Ureter (tissue), 1 donor: ENCODE measurements at places on chromosomes 3 and 15. TPM values are rescaled to one million over a fixed set of nuclear protein-coding genes. Genes with fewer than 3 reads are reported as not detected.

GRCh38 chr3:71924721-71925120 lies 139.8 kb upstream of the PROK2 start:
- DNase-seq = no peak

MRPL3 gene
- 106 TPM for total RNA-seq

DNA sequence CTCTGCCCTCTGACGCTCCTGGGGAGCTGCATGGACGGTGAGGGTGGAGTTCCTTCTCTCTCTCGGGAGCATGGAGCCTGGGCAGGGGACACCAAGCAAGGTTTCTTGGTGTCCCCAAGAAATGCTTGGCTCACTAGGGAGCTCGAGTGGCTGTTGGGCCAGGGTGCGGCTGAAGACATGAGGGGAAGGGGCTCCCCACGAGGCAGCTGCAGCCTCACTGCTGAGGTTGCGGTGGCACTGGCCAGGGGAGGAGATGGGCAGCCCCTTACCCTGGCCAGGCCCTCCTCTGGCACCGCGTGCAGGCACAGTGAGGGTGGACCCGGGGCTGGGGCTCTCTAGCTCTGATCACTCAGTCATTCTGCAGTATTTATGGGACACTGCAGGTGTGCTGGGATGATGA lies 43.5 kb upstream of the SLC41A3 start:
- DNase-seq = peak; percentile 32

DNA sequence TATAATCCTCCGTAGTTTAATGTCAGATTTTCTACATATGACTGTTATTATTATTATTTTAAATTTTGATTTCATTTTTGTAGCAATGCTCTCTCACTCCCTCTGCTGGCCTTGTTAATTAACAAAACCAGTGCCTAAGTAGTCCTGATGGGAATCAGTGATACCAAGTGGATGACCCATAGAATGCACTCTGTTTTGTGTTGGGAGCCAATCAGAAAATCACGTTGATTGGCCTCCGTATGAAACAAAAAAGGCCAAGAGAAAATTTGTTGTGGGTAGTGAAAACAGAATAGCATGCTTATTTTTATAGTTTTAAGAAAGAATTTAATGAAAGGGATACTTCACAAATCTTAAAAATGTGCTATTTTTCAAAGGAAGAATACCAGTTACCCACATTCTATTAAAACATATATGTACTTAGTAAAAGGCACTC lies 34.4 kb upstream of the MEIS2 start:
- no peak for DNase-seq

AP3S2 gene
- 52.8 TPM for total RNA-seq

EFCC1 gene
- total RNA-seq = 2.1 TPM

POLQ gene
- total RNA-seq = 0.83 TPM

- DNase-seq = no peak
These were observed 71.5 kb downstream of the LRRC28 start for GRCh38 chr15:99322643-99323405.

DNA sequence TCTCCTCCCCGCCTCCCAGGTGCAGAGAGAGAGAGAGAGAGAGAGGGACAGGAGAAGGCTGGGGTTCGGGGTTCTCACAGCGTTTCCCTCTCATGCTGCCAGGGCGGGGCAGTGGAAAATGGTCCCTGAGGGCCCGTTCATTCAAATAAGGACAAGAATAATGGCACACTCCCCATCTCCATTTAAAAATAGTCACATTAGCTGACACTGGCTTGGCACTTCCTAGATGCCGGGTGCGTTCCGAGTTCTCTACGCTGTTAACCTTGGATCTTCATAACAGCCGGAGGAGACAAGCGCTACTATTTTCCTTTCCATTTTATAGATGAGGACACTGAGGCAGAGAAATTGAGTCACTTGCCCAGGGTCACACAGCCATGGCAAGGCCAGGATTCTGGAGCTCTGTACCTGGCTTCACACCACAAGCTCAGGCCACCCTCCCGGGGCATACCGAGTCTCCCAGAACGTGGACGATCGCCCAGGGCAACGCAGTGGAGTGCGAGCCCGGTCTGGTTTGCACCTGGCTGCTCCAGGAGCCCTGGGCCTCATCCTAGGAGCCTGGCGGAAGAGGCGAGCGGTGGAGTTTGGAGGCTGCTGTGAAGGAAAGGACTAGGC lies 608 bp upstream of the SLC6A6 start:
- no peak for DNase-seq

SKOR1 gene
- total RNA-seq = 0.60 TPM

DNA sequence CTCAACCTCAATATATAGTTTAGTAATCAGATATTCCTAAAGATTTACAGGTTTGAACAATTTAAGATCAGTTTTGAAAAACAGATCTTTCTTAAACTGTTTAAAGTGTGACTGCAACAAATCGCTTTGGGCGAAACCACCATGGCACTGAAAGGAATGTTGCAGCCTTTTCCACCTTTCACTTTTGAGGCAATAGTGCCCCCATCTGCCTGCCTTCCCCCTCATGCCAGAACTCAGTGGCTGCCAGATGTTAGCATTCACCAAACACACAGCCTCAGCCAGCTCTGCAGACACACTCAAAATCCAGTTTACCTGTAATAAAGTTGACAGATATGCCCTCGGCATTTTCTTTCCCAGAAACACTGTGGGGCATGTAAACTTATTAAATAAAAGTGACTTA lies 3.3 kb downstream of the LYSMD4 start:
- DNase-seq = no peak

DNA sequence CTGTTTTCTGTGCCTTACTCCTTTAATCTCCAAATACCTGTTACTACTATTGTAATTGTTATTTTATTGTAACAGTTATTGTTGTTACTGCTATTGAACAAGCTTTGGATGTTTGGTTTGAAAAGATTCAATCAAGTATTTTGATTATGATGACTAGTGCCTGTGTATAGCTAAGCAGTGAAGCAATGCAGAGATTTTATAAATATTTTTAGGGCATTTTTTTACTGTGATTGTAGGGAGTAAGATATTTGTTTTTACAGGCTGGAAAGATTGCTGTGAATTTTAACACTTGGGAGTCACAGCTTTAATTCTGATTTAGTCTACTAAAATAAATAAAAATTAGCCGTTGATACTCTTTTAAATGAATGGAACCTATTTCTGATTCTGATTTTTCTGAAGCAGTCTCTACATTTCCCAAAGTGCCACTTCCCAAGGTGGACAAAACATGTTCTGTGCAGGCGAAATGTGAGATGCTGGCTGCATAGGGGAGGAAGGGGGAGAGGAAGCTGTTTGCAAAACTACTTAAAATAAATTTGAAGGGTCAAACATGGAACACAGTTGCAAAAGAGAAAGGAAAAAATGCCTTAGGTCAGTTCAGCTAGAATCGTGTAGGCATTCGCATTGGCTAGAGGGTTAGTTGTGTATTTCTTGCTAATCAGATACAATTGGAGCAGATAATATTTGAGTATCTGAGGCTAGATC lies 25.7 kb downstream of the EEFSEC start:
- DNase-seq = no peak

CLDN16 gene
- total RNA-seq = 1.1 TPM

DNA sequence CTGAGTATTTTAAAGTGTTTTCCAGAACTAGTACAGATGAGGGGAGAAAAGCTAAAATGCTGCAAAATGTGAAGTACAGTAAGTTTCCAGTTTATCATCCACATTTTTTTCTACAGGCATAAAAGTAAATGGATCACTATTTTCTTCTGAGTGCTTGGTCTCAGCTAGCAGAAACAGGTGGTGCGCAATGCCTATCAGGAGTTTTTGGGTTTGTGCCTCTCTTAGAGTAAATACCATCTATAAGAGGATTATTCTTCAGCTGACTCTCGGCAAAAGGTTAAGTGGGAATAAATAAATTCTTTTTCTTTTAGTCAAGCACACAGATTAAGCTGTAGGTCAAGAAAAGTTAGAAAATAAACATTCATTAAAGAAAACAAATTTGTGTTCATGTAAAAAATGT lies 1027.7 kb downstream of the PLOD2 start:
- DNase-seq = no peak

- DNase-seq = no peak
These were observed 149.5 kb downstream of the RAP2B start for GRCh38 chr3:153311541-153311940.

GRCh38 chr15:58716027-58716426 lies 33.5 kb downstream of the ADAM10 start:
- DNase-seq = no peak

AP4E1 gene
- total RNA-seq = 12.4 TPM

GRCh38 chr15:29134239-29134638 lies 135.4 kb downstream of the NSMCE3 start:
- no peak for DNase-seq

DNA sequence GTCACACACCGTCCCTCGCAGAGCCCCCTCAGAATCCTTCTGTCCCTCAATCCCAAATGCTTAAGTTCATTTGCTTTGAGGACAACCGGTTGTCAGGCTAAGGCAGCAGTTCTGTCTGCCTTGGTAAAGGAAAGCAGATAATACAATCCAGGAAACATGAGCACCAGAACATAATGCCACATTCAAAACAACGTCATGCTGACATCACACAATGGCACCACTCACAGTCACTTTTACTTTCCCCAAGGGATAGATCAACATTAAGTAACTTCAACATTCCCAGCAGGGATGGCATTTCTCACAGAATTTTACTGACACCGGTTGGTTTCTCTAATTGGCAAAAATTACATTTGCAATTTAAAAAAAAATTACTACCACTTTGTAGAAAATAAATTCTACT lies 74.6 kb upstream of the PSMD6 start:
- no peak for DNase-seq

KLF15 gene
- total RNA-seq = 18.9 TPM

GRCh38 chr15:51450001-51450400 lies 108.5 kb downstream of the GLDN start:
- DNase-seq = no peak

DNA sequence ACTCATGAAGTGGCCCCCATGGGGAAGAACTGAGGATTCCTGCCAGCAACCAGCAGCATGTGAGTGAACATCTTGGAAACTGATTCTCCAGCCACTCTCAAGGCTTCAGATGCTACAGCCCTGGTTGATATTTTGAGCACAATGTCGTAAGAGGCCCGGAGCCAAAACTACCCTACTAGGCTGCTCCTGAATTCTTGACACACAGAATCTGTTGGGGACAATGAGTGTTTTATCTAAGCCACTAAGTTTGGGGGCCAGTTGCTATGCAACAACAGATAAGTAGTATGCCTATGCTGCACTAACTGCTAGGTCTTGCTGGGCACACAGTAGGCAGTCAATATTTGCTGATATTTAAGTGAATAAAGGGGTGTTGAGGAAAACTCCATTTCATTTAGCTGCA lies 89.9 kb upstream of the CHL1 start:
- no peak for DNase-seq

DNA sequence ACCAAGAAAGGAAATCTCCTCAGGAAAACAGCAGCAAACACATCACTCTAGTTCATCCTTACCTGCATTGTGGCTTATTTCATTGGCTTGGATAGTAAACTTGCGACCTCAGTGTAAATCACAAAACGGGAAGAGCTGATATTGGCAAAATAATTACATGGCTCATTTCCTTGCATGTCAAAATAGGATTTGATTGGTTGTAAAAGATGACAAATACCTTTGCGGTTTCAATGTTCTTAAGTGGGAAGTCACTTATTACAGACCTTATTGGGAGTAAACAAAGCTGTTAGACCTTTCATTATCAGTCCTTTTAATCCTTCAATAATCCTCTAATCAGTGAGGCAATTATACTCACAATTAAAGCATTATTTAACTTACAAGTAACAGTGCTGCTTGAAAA lies 590.6 kb downstream of the MAGI1 start:
- DNase-seq = no peak

DNA sequence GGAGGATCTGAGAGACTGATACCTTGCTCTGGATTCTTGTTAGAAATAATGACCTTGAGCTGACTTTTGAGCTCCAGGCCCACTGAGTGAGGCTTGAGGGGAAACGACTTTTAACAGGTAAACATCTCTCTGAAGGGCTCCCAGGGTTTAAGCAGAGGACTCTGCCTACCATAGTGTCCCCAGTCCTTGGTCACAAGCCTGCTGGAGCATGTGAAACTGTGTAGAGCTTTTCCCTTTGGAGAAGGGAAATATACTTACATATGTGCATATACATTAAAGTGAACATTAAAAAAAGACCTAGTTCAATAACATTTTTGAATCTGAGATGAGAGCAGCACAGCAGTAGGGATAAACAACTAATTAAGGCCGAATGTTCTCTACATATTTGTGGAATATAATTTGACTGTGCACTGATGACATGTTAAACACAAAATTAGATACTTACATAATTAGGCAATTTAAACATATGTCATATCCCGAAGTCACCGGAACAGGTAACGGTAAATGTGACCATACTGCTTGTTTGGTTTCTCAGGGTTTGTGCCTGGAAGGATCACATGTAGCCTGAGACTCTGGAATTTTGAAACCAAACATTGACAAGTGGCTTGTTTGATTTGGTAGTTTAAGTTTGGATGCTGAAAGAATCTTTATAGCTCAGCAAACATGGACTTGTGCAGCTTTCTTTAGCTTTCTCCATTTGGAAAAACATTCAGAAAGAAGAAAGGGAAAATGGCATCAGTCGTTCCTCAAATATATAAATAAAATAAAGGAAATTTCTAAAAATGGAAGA lies 266.1 kb upstream of the C2CD4B start:
- DNase-seq = no peak

GRCh38 chr3:36250191-36250590 lies 130.1 kb upstream of the STAC start:
- no peak for DNase-seq

DNA sequence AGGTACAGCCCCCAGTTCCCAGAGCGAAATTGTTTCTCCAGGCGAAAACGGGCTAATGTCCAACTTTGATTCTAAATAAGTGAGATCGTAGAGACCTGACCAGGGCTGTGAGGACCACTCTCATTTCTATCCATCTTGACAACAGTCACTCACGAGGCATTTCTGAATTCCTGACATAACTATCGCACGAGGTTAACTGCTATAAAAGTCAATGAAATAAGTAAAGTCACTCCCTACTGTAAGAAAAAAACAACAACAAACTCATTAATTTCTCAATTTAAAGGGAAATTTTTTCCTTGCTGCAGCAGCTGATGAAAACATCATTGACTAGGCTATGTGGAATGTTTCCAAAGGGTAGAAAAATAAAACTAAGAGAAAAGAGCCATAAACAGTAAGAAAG lies 69.1 kb downstream of the GREM1 start:
- DNase-seq = no peak

- no peak for DNase-seq
These were observed 8.7 kb upstream of the RPUSD3 start for GRCh38 chr3:9852528-9852927.

- no peak for DNase-seq
These were observed 1.2 kb downstream of the TRPM7 start for GRCh38 chr15:50685191-50685975.

CIDEC gene
- total RNA-seq = 1.1 TPM
